ENCODE measurements at places on chromosomes 2 and 18.

DNA sequence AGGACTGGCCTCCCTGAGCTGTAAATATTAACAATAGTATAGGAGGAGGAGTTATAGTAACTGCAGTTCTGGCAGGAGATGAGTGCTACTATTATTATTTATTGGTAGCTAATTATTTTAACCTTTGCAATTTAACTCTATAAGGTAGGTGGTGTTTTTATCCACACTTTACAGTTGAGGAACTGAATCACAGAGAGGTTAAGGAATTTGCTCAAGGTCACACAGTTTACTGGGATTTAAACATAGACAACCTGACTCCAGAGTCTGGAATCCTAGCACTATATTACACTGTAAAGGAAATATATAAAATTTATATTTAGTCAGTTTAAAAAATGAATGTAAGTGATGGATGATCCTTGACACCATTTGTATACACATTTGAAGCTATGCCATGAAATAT is 2.1 kb downstream of the ERICH2 start:
- DNase-seq: no peak

DNA sequence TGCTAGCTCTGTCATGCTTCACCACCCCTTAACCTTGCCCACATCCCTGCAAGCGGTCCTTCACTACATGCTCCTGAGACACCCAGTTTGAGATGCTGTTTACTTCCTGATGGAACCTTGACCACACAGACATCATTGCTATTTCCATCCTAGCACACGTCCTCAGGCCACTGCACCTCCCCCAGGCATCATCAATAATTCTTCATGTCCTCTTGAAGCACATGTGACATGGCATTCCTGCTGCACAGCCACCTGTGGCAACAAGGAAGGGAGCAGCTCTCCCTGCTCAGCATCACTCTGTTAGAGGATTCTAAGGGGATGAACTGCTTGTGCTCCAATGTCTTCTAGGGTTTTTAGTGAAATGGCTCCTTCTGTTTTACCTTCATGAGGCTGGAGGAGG is 26.1 kb upstream of the ST3GAL5 start:
- no peak for DNase-seq

- no peak for DNase-seq
These were observed 79.0 kb upstream of the CDH19 start for GRCh38 chr18:66682855-66683322.

DNA sequence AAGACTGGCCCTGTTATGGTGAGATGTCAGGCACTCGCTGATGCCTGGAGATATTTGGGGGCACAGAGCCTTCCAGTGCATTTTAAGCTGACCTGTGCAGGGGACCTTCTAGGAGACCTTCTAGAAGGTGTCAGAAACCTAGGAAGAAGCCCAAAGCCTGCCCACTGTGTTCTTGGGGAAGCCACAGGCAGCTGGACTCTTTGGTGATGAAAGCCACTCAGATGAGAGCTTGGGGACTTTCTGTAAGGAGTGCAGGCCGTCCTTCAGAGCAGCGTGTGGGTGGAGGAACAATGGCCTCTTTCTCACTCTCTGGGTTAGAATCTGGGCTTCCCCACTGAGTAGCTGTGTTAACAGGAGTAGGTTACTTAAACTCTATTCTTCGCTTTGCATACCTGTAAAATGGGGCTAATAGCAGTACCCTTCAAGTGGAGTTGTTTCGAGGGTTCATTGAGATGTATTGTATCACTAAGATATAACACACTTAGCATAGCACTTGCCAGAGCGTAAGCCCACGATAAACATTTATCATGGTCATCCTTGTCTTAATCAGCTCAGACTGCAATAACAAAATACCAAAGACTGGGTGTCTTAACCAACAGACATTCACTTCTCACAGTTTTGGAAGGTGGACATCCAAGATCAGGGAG is 322.3 kb upstream of the EPAS1 start:
- DNase-seq: no peak

DNA sequence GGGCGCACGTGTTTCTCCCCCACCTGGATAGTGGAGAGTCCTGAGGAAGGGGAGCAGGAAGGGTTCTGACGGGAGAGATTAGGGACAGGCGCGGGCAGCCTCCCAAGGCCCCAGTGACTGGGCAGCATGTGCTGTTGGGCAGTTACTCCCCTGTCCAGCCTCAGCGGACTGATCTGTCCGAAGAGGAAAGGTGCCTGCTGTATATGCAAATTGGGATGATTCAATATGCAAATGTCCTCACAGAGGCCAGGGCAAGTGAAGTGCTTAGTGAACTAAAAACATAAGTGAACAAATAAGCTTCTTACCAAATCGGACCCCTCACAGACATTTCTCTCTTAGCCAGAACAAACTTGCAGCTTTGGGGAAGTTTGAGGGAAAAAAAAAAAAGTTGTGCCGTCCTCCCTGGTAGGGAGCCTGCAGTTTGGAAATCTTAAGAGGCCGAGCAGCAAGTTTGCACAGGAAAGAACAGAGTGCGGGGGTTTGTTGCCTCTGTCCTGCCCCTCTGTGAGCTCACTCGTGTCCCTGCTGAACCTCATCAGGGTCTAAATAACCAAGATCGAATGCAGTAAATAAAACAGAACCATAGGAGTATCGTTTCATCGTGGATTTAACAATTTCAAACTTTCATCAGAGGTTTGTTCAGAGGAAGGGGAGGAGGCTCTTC is 141.4 kb downstream of the KCTD1 start:
- no peak for DNase-seq

- DNase-seq: no peak
These were observed 126.9 kb upstream of the ITGA4 start for GRCh38 chr2:181330286-181330685.

GRCh38 chr2:68187329-68187728 is 29.6 kb downstream of the PNO1 start:
- no peak for DNase-seq

- no peak for DNase-seq
These were observed 46.1 kb downstream of the SPATS2L start for GRCh38 chr2:200352636-200353035.

DNA sequence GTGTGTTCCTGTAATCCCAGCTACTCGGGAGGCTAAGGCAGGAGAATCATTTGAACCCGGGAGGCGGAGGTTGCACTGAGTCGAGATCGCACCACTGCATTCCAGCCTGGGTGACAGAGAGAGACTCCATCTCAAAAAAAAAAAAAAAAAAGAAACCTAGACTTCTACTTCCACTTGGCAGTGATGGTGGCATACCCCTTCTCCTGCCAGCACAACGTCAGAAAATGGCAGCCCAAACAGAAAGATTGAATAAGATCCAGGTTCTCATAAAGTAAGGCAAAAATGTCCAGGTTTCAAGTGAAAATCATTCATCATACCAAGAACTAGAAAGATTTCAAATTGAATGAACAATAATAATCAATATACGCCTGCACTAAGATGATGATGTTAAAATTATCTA is 15.4 kb upstream of the ESPNL start:
- no peak for DNase-seq

- no peak for DNase-seq
These were observed 63.5 kb downstream of the EMILIN2 start for GRCh38 chr18:2910261-2910660.

DNA sequence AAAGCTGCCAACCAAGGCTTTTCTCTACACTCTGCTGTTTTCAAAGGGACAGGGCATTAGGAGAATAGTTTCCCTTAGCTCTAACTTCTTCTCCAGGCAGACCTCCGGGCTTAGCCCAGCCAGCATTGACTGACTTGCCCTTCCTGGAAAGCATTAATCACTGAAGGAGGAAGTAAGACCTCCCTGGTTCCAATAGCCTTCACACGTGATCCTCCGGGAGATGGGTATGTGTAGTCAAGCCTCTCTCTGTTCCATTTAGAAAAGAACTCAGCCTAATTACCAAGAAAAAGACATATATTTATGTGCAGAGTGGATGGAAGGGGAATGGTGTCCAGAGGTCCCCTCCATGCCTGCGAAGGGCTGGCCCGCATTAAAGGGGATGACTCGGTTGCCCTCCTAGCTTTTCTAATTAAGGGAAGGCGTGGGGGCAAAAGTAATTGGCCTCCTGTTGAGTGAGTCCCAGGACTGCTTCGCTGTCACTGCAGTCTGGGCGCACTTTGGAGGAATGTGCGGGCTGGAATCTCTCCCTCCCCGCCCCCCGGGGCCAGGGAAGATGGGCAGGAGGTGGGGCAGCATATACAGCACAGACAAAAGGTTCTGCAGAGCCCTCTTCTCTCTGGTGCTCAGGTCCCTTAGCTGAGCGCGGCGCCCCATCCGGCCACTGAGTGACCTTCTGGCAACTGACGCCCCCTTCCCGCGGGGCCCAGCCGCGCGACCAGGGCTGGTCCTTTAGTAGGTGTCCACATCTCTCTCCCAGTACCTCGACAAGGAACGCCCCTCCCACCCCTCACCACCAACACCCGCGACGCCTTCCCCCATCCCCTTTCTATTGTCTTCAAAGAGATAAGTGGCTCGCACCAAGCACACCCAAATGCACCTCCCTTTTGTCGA is 686.0 kb downstream of the NRXN1 start:
- no peak for DNase-seq

GRCh38 chr2:196939371-196939770 is 12.9 kb upstream of the PGAP1 start:
- DNase-seq: no peak

DNA sequence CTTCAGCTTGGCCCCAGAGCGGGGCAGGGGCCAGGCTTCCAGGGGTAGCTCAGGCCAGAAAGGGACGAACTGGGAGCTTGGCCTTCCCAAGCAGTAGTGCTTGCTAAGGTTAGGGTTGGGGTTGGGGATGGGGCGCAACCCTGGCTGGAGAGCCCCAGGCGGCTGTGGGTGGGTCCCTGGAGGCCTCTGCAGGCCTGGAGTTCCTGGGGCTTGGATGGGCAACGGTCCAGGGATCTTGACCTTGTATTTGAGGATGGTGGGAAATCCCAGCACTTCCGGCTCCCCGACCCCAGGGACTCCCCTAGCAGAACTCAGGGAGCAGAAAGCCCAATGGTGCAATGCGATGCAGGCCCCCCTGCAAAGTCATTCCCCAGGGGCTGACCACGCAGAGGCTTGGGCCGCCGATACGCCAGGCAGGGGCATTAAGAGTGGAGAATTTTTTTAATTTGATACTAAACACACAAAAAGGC is 12.6 kb upstream of the MLPH start:
- DNase-seq: no peak

DNA sequence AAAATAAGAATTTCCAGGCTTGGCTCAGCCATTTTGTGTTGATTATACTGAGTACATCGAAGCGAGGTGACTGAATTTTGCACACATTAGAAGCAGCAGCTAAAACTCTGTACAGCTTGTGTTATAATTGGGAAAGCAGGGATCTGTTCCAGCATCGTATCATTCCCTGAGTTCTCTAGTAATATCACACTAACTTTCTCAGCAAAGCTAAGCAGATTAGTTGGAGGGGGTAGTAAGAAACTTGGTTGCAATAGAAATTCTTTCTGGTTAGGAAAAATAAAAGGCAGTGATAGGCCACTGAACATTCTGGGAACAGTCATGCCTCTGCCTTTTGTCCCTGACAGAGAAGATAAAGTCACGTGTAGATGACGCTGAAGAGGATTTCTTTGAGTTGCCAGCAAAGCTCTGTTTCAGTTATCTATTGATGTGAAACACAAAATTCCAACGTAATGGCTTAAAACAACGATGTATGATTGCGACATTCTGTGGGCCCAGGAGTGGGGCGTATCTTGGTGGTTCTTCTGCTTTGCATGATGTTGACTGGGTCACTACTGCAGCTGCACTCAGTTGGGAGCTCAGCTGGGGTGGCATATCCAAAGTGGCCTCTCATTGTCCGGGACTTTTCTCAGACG is 202.1 kb upstream of the MEX3C start:
- no peak for DNase-seq

- DNase-seq: no peak
These were observed 180.6 kb downstream of the ATAD2B start for GRCh38 chr2:23746141-23746863.

DNA sequence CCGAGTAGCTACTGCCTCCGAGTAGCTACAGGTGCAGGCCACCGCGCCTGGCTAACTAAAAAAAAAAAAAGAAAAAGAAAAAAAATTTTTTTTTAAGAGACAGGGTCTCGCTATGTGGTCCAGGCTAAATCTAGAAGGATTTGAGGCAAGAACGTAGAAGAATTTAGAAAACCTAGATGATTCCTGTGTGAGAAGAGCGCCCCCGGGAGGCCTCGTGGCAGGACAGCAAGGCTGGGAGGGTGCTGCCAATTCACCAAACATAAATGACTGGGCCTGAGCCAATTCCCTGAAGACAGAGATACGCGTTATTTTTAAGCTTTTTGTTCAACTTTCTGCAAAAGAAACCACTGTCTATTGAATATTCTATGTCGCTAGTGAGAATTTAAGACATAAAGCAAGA is 90.1 kb upstream of the TGFA start:
- DNase-seq: no peak

- DNase-seq: no peak
These were observed 152.0 kb upstream of the RAB6C start for GRCh38 chr2:129827311-129828090.

DNA sequence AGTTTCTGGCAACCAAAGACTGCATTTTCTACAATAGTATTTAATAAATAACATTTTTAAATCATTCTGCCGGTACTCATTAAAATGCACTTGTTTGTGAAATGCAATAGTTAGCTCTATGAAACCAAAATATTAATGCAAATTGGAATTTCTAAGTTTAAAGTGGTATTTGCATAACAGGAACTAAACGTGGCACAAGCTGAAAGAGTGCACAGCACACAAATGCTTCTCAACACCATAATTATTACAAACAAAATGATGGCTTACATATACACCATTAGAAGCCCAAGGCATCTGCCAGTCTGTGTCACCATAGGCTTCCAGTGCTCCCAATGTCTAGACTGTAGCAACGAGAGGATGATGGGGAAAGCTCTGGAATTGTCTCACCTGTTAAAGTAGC is 280.5 kb downstream of the TCF4 start:
- no peak for DNase-seq

DNA sequence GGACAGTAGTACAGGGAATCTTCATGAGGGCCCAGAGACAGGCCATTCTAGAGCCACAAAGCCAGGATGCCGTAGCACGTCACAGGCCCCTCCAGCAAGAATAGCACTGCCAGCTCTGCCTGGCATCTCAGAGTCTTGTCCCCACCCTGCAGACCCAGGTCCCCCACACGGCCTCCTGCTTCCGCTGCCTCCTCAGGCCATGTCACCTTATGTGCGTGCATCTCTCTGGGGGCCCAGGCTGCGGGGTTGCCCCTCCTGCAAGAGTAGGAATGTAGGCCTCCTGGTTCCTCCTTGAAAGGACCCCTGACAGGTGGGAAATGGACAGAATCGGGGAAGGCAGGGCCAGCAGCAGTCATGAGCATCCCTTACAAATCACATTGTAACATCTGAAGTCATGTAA is 49.8 kb downstream of the ADI1 start:
- no peak for DNase-seq

- no peak for DNase-seq
These were observed 92.1 kb downstream of the SH3BP4 start for GRCh38 chr2:235043762-235044500.

GRCh38 chr2:65292461-65293011 is 64.9 kb downstream of the ACTR2 start:
- no peak for DNase-seq

- DNase-seq: no peak
These were observed 594.4 kb downstream of the DPP10 start for GRCh38 chr2:115036818-115037217.

DNA sequence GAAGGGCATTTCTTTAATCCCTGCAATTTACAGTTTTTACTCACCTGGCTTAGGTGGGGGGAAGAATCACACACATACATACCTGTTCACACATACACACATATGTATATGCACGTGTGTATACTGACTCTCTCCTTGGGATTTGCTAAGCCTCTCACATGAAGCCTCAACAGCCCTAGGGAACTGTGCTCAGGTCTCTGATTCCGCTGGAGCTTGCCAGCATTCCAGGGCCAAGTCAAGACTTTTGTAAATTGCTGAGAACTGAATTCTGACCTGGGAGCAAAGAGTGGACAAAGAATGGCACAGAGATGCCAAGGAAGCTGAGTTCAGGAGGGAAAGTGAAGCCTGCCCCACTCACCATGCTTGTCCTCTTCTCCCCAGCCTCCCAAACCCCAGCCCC is 177.3 kb downstream of the TMEM247 start:
- no peak for DNase-seq
